ENCODE measurements at places on chromosomes 11 and 22. TPM values are rescaled to one million over a fixed set of nuclear protein-coding genes. Genes with fewer than 3 reads are reported as not detected.

PICALM gene
- total RNA-seq: 622 TPM

NEFH gene
- total RNA-seq: 0.32 TPM

HPS4 gene
- 24.1 TPM for total RNA-seq

KRTAP5-11 gene
- total RNA-seq: not detected

OR4S2 gene
- not detected for total RNA-seq

GRCh38 chr22:31583861-31584485 lies 78.0 kb downstream of the PISD start:
- no peak for DNase-seq

GRCh38 chr11:44139565-44140330 lies 44.3 kb downstream of the EXT2 start:
- DNase-seq: no peak

- no peak for DNase-seq
Observed at GRCh38 chr11:46363455-46364005, 16.3 kb downstream of the DGKZ start.

GRCh38 chr22:50696799-50697561 lies 24.4 kb downstream of the SHANK3 start:
- no peak for DNase-seq

GRCh38 chr22:49571326-49571725 lies 256.3 kb downstream of the BRD1 start:
- peak; percentile 10 for DNase-seq

DNA sequence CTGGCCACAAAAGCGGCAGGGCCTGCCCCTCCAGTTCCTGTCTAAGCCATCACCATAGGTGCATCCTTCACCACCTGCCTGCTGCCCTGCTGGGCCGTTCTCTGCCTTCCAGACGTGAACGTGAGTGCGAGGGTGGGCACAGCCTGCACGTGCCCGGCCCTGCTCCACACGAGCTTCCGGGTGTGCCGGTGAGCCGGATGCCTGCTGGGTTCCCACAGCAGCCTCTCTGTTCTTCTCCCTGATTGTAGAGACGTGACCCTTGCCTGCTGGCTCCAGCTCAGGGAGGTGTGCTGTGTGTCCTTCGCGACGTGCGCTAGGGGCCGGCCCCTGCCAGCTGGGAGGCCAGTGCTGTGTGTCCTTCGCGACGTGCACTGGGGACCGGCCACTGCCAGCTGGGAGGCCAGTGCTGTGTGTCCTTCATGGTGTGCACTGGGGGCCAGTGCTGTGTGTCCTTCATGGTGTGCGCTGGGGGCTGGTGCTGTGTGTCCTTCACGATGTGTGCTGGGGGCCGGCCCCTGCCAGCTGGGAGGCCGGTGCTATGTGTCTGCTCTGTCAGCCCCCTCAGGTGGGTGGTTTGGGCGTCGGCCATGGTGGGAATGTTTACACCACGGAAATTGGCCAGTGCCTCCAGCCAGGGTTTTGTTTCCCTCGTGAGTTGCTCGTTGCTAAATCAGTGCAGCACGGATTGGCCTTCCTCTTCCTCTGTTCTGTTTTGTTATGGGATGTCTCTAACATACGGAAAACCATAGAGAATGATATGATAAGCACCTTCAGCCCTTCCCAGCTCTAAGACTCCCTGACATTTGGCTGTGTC lies 35.4 kb upstream of the BRSK2 start:
- DNase-seq: no peak

GRCh38 chr11:7154881-7155361 lies 66.1 kb downstream of the RBMXL2 start:
- DNase-seq: no peak

DNA sequence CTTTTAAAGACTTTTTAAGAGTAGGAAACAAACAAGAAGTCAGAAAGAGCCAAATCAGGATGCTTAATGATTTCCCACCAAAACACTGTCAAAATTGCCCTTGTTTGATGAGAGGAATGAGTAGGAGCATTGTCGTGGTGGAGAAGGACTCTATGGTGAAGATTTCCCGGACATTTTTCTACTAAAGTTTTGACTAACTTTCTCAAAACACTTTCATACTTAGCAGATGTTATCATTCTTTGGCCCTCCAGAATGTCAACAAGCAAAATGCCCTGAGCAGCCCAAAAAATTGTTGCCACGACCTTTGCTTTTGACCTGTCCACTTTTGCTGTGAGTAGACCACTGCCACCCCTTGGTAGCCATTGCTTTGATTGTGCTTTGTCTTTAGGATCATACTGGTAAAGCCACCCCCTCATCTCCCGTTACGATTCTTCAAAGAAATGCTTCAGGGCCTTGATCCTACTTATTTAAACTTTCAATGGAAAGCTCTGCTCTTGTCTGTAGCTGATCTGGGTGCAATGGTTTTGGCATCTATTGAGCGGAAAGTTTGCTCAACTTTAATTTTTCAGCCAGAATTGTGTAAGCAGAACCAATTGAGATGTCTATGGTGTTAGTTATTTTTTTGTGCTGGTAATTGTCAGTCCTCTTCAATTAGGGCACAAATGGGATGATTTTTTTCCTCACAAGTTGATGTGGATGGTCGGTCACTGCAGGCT lies 67.2 kb downstream of the ADM start:
- no peak for DNase-seq

GRCh38 chr11:27786331-27786730 lies 86.1 kb upstream of the BDNF start:
- DNase-seq: no peak

DNA sequence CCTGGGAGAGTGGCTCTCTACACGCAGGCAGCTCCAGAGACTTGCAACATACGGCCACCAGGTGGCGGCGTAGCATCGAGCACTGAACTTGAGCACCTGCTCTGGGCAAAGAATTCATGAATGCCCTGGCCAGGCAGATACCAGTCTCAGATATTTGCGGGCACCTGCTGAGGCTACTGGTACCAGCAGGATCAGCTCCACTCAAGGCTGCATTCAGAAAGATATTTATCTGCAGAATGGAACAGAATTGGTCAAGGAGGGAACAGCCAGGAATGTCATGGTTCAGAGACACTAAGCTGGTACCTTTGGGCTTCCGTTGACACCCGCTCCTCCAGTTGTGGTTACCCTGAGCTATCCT lies 10.8 kb upstream of the CCDC86 start:
- DNase-seq: peak; percentile 85

DNA sequence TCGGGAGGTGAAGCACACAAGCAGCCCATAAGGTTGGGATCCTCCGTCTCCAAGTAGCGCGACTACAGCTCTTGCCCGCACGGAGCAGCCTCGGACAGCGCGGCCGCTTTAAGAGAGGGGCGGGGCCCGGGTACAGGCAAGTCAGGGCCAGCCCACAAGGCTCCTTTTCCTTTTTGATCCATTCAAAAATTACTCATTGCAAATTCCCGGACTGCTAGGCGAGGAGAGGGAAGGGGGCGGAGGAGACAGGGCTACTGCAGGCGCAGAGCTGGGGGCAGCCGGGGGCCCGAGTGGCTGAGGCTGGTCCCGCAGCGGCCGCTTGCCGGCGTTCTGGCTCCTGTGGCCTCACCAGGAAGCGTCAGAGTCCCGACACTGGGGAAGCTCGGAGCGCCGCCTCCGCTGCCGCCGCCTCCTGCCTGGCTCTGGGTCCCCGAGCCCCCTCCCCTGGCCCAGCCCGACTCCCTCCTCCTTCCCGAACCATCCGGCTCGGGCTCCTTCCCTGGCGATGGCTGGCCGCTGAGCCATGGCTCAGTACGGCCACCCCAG lies at the start of gene UBASH3B:
Gene UBASH3B (plus strand): TSS at position 196 of the 546 bp plus-strand sequence. CDS start 328 bp downstream, at position 524.
- peak; percentile 52 for DNase-seq

DNA sequence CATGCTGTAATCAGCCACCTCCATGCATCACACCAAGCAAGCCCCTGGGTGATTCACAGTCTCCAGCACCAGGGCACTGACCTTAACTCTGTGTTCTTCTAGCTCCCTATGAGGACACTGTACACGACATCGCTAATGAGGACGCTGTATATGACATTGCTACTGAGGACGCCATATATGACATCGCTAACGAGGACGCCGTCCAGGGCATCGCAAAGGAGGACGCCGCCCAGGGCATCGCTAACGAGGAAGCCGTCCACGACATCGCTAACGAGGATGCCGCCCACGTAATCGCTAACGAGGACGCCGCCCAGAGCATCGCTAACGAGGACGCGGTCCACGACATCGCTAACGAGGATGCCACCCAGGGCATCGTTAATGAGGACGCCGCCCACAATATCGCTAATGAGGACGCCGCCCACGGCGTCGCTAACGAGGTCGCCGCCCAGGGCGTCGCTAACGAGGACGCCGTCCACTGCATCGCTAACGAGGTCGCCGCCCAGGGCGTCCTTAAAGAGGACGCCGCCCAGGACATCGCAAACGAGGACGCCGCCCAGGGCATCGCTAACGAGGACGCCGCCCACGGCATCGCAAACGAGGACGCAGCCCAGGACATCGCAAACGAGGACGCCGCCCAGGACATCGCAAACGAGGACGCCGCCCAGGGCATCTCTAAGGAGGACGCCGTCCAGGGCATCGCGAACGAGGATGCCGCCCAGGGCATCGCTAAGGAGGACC lies 34.5 kb upstream of the DGCR6L start:
- DNase-seq: no peak

Data from omental fat pad (tissue), 4 donors.